ENCODE measurements at places on chromosomes 2 and 18.

DNA sequence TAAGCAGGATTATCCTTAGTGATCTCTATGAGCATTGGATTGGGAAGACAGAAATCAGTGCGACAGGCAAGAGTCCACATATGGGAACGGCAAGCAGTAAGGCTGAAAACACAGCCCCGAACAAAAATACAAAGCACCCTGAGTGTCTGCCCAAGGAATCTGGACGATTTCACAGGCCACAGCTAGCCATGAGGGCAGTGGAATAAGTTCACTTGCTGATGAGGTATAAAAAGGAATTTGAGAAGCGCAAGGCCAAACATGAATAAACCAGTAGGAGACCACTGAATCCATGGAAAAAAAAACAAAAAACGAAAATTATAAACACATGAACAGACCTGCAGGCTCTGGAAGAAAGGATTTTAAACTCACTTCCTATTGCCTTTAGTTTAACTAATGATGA is 24.3 kb downstream of the WDSUB1 start:
- no peak for DNase-seq

- no peak for DNase-seq
Measured at GRCh38 chr2:121103960-121104359, 181.0 kb downstream of the TFCP2L1 start.

DNA sequence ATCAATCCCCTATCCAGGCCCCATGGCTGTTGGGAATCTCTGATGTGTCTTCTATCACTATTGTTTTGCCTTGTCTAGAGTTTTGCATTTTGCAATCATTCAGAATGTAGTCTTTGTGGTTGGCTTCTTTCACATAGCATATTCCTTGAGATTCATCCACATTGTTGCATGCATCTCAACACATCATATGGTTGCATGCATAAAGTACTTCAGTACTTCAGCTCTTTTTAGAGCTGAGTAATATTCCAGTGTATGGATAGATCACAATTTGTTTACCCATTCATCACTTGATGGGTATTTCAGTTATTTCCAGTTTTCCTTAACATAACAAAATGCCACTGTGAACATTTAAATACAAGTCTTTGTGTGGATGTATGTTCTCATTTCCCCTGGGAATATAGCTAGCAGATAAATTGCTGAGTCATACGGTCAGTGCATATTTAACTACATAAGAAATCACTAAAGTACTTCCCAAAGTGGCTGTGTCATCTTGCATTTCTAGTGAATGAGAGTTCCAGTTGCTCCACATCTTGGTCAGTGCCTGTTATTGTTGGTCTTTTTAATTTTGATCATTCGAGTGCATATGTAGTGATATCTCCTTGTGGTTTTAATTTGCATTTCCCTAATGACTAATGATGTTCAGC is 138.8 kb downstream of the BCL11A start:
- DNase-seq, result no peak

DNA sequence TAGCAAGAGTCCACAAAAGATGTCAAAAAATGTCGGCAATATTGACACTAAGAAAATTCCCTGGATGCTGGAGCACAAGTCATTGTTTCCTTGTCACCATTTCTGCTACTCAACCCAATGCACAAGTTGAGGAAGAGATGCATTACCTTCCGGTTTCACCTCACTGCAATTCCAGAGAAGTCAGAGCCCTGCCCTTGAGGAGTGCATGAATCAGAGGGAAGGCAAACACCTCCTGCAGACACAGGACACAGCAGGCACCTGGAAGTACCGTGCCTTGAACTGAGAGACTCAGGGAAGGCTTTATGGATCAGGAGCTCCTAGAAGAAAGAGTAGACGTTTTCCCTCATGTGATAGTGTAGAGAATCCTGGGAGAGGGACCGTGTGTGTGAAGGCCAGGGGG is 62.7 kb upstream of the ARL4C start:
- DNase-seq, result no peak

- DNase-seq, result no peak
Measured at GRCh38 chr2:47002031-47002430, 86.4 kb upstream of the MCFD2 start.

DNA sequence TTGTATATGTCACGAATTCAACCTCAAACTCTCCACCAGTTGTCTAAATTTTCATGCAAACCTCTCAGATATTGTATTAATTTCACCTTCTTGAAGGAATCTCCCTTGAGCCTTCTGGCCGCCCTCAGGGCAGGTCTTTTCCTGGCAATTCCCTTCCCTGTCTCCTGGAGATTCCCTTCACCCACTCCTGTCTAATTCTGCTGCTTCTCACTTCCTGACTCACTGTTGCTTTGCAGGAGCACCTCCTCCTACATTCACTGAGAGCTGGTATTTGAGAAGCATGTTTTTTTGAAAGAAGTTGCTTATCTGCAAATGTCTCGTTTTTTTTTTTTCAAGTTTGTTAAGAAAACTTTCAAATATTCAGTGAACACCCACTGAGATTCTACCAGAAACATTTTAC is 79.9 kb upstream of the OTOS start:
- no peak for DNase-seq

- no peak for DNase-seq
Measured at GRCh38 chr2:98484121-98484557, 39.5 kb downstream of the INPP4A start.

- no peak for DNase-seq
Measured at GRCh38 chr2:175647058-175647457, 355.0 kb downstream of the LNPK start.

GRCh38 chr18:24878289-24878688 is 417.9 kb downstream of the HRH4 start:
- no peak for DNase-seq
